ENCODE measurements at places on chromosomes 1 and 21.
A peak's percentile ranks its signal among the peaks of the same experiment; 100 is the strongest.

DNA sequence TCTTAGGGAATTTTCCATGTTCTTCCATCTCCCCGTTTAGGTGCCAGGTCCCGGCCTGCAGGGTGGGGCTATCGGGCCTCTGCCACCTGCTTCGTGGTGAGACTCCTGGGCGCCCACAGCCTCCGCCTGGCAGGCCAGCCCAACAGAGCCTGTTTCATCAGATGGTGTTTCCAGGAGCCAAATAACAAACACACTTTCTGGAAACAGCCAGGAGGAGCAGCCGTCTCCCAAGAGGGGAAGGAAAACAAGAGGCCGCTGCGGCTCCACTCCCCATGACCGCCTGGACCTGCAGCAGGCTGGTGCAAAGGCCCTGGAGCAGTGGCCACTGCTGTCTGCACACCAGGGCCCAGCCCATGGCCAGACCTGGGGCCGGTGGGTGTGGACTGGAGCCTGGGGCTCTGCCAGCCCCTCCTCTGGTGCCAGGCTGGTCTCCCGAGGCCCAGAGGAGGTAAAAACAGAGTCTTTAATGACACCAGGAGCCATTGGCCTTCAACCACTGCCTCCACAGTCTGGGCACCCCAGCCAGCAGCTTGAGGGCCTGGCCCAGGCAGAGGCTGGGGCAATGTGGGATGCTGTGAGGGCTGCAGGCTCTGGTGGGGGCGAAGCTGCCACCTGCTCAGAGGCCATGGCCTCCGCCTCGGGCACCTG, 55.0 kb downstream of the SLX9 start:
- DNase-seq: no peak

GRCh38 chr1:169999761-170000160, 74.7 kb downstream of the KIFAP3 start:
- no peak for DNase-seq

- DNase-seq: peak; percentile 18
Measured at GRCh38 chr1:27141266-27142003, 13.5 kb downstream of the SLC9A1 start.

DNA sequence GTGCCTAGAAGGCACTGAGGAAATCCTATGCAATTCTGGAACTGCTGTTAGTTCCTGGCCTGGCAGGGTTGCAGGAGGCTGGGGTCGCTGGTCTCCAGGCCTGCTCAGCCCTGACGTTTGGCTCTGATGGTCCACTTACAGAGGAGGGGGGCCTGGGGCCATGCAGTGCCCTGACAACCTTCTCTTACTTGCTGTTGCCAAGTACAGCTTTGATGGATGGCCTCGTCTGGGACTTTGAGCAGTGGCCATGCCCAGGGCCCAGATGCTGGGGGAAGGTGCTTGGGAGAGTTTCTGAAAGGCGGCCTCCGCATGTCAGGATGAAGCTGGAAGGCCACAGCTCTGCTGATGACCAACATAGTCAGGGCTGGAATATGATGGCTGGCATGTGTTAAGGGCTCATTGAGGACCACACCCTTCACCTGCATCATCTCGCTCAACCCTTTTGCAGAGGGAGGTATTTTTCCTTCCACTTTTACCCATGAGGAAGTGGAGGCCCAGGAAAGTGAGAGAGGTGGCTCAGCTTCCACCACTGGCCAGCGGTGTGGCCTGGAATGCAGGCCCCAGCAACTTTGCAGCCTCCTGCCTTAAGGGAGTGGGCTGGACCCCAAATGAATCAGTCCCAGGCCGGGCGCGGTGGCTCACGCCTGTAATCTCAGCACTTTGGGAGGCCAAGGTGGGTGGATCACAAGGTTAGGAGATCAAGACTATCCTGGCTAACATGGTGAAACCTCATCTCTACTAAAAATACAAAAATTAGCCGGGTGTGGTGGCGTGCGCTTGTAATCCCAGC, 34.7 kb upstream of the LRRC3 start:
- no peak for DNase-seq

DNA sequence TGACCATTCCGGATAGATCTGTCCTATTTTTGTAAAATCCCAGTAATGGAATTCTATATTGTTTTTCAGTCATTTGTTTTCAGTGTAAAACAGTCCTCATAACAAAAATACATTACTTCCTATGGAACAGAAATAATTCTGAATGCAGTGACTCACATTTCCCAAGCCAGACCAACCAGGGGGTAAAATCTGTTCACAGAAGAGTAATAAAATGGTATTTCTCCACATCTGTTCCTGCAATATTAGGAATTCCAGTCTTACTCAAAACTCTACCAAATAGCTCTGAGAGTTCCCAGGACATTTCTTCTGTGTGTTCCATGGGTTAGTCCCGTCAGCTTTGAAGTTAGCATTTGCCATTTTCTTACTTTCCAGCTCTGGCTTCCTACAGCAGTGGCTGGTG, 2.6 kb upstream of the DDR2 start:
- no peak for DNase-seq

DNA sequence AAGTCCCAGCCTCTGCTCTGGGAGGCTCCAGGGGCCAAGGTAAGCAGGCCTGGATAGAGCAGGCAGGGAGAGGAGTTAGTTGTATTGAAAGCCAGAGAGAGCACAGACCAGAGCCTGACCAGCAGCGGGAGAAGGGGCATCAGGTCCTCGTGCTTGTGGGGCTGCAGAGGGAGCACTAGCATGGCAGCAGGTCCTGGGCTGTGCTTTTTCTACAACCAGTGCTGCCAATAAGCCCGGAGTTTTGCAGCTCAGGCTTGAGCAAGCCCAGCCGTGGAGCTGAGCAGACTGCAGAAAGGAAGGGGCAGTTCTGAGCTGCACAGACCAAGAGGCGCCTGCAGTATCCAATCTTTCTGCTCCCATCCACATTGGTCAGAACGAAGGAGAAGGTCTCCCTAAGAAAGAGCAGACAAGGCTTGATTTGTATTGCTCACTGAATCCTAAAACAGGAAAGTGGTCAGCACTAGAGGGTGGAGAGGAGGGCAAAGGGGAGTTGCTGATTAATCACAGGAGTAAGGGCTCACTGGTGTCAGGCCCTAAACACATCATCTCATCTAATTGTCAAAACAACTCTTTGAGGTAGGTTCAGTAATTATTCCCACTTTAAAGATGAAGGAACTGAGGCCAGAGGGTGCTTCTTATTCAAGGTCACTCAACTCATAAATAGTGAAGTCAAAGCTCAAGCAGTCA, 2.7 kb downstream of the DENND2D start:
- no peak for DNase-seq

DNA sequence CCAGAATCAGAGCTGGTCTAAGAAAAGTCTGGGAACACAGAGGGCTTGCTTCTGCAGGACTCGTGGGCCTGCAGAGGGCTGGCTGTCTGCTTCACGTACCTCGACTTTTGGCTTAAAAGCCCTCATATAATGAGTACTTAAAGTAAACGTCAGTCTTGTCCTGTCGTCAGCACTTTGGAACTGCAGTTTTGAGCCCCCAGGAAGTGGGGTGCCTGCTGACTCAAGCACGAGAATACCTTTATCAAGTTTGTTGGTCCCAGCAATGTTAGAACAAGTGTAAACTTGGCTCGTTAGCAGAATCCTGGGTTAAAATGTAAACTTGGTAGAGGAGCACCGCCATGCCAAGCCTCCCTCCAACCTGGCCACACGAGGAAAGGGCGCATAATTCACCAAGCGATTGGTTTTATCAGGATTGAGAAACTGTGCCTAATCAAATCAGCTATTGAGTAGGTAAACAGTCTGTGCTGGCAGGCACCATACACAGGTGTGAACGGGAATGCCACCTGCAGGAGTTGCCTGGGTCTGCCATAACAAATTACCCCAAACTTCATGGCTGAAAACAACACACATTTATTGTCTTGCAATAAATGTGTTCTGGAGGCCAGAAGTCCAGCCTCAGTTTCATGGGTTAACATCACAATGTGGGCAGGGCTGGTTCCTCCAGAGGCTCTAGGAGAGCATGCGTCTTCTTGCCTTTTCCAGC, 45.0 kb upstream of the FHAD1 start:
- DNase-seq: no peak

DNA sequence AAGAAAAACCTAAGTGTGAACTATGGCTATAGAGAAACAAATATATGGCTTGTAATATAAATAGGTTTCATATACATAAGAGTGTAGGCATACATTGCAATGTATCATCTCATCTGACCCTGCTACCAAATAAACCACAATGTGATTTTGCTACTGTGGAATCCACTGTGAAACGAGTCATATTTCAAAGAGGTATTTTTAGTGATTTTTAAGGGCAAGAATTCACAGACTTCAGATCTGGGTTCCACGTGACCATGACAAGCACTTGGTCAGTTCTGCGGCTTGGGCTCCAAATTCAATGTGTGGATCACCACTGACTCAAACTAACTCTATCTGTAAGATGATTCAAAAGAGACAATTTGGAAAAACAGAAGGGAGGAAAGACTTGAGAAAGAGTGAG, 147.0 kb upstream of the ERG start:
- no peak for DNase-seq

DNA sequence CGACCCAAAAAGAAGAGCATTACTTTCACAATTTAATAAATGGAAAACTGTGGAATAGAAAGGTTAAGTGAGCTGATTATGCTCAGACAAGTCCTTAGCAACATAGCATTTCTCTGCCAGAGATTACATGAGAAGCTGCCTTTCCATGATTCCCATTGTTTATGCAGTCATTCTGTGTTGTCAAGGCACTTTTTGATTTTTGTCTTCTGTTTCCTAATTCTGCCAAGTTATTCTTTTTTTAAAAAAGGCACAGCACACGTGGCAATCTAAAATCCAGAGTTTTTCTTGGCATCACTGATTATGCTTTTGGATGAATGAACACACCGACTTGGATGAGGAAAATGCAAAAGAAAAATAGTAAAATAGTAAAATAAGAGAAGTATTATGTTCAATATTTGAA, 185.0 kb downstream of the RGS7 start:
- DNase-seq: no peak

DNA sequence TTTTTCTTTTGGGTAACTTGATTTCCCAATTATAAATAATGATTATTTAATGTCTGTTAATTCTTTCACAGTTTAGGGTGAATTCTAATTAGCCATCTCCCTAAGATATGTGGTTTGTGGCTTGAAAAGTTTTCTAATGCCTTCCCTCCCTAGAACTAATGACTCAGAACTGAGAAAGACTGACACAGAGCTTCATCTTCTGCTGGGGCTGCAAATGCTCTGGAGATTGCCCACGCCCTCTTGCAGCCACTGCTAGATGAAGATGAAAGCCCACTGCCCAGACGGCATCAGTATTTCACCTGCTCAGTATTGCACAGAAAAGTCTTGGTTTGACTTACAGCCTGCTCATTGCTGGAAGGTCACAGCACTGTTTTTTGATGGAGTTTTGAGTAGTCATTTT, 101.5 kb downstream of the ST6GALNAC3 start:
- DNase-seq: no peak

GRCh38 chr1:197184190-197184589, 37.7 kb upstream of the ASPM start:
- no peak for DNase-seq

GRCh38 chr1:27481994-27482620, 7.9 kb downstream of the WASF2 start:
- no peak for DNase-seq

GRCh38 chr1:3623441-3624199, 1.2 kb upstream of the TPRG1L start:
- no peak for DNase-seq

- DNase-seq: no peak
Measured at GRCh38 chr21:31566064-31566463, 93.4 kb upstream of the SOD1 start.

- DNase-seq: no peak
Measured at GRCh38 chr1:241203817-241204216, 153.2 kb downstream of the RGS7 start.

- no peak for DNase-seq
Measured at GRCh38 chr1:202956969-202957368, 1.1 kb downstream of the ADIPOR1 start.

DNA sequence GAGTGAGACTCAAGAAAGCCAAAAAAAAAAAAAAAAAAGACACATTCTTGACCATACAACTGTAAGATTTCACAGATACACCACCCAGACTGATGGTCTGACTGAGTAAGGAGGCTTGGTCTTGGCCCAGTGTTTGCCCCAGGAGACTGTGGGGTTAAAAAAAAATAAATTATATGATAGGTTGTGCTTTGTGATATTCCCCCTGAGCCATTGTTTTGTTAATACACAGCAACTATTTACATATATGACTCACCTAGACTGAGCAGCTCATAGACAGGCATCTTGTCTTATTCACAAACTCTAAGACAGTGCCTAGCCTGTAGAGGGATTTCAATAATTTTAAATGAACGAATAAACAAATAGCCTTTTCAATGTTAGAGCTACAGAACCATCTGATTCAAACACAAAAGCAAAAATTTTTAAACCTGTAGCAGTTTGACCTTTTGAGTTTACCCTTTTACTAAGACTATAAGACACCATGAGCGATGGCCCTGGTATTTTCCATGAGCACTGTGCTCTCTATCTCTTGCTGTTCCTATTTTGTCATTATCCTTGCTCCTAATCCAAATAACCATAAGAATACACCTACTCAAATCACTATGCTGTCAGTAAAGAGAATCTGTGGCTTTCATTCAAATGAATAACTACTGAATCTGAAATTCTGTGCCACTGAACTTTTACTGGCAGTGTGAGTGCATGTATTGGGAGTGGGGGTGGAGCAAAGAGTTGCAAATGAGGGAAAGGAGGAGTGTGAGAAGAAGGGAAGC, 199.4 kb upstream of the PTBP2 start:
- no peak for DNase-seq

DNA sequence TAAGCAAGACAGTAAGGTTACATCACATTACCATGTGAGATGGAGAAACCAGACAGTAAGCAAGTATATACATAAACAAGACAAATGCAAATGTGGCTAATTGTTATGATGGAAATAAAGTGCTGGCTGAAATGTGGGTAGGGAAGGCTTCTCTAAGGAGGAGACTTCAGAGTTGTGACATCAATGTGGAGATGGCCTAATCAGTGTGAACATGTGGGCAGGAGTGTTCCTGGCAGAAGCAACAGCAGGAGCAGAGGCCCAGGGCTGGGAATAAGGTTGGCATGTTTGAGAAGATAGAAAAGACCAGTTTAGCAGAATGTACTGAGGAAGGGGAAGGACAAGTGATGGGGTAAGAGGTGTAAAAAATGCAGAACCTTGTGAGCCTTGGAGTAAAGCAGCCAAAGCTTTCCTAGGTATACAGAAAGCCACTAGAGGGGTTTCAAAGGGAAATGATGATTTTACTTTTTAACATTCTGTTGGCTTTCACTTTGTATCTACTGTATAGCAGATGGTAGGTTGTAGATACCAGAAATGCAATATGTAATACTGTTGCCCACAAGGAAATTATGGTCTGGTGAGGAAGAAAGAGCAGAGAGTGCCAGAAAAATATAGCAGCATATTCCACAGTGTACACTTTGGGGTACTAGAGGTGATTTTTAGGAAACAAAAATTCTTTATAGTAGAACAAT, 197.4 kb downstream of the FGGY start:
- no peak for DNase-seq

- no peak for DNase-seq
Measured at GRCh38 chr1:184532199-184532598, 145.4 kb downstream of the C1orf21 start.

GRCh38 chr1:160774886-160775719, 20.9 kb upstream of the LY9 start:
- DNase-seq: no peak

GRCh38 chr1:193143285-193143684, 21.5 kb downstream of the CDC73 start:
- no peak for DNase-seq

Measured in NCI-H187 (cell line).